ENCODE measurements at places on chromosomes 6 and 20. TPM values are rescaled to one million over a fixed set of nuclear protein-coding genes. Genes with fewer than 3 reads are reported as not detected.

Gene KIAA1755
- 2.9 TPM for polyA plus RNA-seq

Gene GRM1
- polyA plus RNA-seq: 0.44 TPM

Gene ANKRD66
- polyA plus RNA-seq: not detected

Gene CEP162
- 2.1 TPM for polyA plus RNA-seq

Gene EDN1
- 7.8 TPM for polyA plus RNA-seq

Gene L3MBTL1
- 9.0 TPM for polyA plus RNA-seq

Gene PTCRA
- polyA plus RNA-seq: 0.09 TPM

Gene PLA2G7
- 0.29 TPM for polyA plus RNA-seq

Gene KPNA5
- polyA plus RNA-seq: 2.7 TPM

Gene HLA-DRA
- 93.5 TPM for polyA plus RNA-seq

Gene MLN
- polyA plus RNA-seq: not detected

Gene KIF3B
- polyA plus RNA-seq: 4.7 TPM

Gene LY6G6F
- polyA plus RNA-seq: not detected

Gene HDGFL1
- polyA plus RNA-seq: not detected

Gene PRL
- not detected for polyA plus RNA-seq

Gene RANBP9
- 10.0 TPM for polyA plus RNA-seq

Gene LAMA2
- 31.1 TPM for polyA plus RNA-seq

Gene BMP5
- polyA plus RNA-seq: 1.2 TPM

Gene HMGA1
- polyA plus RNA-seq: 14.2 TPM

Gene UBE2C
- polyA plus RNA-seq: 0.54 TPM

Gene FBXO9
- 16.8 TPM for polyA plus RNA-seq

Gene SSTR4
- not detected for polyA plus RNA-seq

Gene UNC93A
- not detected for polyA plus RNA-seq

Gene DSP
- 56.5 TPM for polyA plus RNA-seq

Gene SLC52A3
- 3.6 TPM for polyA plus RNA-seq

Gene TUBB1
- polyA plus RNA-seq: 0.07 TPM

Gene SMOC2
- polyA plus RNA-seq: 10.6 TPM

Gene LGSN
- not detected for polyA plus RNA-seq

Gene NDUFAF4
- 50.3 TPM for polyA plus RNA-seq

Gene RFX6
- polyA plus RNA-seq: not detected

Gene TNFRSF6B
- 11.7 TPM for polyA plus RNA-seq

Gene NOX3
- polyA plus RNA-seq: not detected

Gene TDP2
- 22.6 TPM for polyA plus RNA-seq

Gene SNPH
- polyA plus RNA-seq: 1.5 TPM

Gene HRH3
- polyA plus RNA-seq: not detected

Gene GABRR1
- polyA plus RNA-seq: not detected

Gene DDR1
- polyA plus RNA-seq: 12.1 TPM

Gene STMN3
- polyA plus RNA-seq: 9.7 TPM

Gene JPH2
- polyA plus RNA-seq: 61.9 TPM

Gene BPIFB1
- polyA plus RNA-seq: 0.03 TPM

Gene SLC32A1
- not detected for polyA plus RNA-seq

Gene CLDN20
- not detected for polyA plus RNA-seq

Gene SIRPD
- polyA plus RNA-seq: not detected

Gene MMP24
- 0.22 TPM for polyA plus RNA-seq

Gene TP53TG5
- 1.1 TPM for polyA plus RNA-seq

Gene SOX18
- 37.2 TPM for polyA plus RNA-seq

Gene PI16
- 6.3 TPM for polyA plus RNA-seq

Gene CASS4
- 0.37 TPM for polyA plus RNA-seq

Gene ATF6B
- polyA plus RNA-seq: 47.0 TPM

Gene LCA5
- 0.94 TPM for polyA plus RNA-seq

Gene AP5S1
- polyA plus RNA-seq: 7.2 TPM

Gene NKX2-4
- not detected for polyA plus RNA-seq

Gene HLA-DPA1
- 18.2 TPM for polyA plus RNA-seq

Gene EMILIN3
- 6.4 TPM for polyA plus RNA-seq

Gene CFAP206
- polyA plus RNA-seq: 0.09 TPM

Gene KCNQ2
- polyA plus RNA-seq: 0.03 TPM

Data from heart right ventricle (tissue), 16 donors.